ENCODE measurements at places on chromosomes 2 and 18.

DNA sequence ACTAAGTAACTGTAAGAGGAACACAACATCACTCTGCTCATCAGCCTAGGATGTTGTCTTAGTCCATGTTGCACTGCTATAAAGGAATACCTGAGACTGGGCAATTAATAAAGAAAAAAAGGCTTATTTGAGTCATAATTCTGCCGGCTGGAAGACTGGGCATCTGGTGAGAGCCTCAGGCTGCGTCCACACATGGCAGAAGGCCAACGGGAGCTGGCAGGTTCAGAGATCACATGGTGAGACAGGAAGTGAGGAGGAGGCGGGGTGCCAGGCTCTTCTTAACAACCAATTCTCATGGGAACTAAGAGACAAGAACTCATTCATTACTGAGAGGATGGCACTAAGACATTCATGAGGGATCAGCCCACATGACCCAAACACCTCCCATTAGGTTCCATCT is 46.8 kb downstream of the EPG5 start:
- DNase-seq = no peak

DNA sequence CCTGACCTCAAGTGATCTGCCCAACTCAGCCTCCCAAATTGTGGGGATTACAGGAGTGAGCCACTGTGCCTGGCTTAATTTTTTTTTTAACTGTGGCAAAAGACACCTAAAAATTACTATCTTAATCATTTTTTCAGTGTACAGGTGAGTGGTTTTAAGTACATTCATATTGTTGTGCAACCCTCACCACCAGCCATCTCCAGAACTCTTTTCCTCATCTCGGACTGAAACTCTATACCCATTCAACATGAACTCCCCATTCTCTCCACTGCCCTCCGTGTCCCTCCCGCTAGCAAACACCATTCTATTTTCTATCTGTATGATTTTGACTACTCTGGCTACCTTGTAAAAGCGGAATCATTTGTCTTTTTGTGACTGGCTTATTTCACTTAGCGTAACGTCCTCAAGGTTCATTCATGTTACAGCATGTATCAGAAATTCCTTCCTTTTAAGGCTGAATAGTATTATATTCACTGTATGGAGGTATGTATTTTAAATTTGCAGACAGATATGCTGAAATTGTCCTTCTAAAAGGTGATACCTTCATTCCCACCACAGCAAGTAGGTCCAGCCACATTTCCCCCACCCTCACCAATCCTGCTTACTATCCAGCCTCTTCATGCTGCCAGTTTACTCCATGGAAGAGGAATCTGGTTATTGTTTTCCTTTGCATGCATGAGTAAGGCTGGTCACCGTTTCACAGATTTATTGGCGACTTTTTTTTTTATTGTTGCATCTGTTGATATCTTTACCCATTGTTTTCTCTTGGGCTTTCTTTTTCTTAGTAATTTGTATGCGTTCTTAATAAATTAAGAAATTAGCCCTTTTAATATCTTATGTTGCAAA is 40.6 kb upstream of the ANXA4 start:
- DNase-seq = no peak

GRCh38 chr2:30716123-30716900 is 90.9 kb downstream of the CAPN13 start:
- DNase-seq = no peak

DNA sequence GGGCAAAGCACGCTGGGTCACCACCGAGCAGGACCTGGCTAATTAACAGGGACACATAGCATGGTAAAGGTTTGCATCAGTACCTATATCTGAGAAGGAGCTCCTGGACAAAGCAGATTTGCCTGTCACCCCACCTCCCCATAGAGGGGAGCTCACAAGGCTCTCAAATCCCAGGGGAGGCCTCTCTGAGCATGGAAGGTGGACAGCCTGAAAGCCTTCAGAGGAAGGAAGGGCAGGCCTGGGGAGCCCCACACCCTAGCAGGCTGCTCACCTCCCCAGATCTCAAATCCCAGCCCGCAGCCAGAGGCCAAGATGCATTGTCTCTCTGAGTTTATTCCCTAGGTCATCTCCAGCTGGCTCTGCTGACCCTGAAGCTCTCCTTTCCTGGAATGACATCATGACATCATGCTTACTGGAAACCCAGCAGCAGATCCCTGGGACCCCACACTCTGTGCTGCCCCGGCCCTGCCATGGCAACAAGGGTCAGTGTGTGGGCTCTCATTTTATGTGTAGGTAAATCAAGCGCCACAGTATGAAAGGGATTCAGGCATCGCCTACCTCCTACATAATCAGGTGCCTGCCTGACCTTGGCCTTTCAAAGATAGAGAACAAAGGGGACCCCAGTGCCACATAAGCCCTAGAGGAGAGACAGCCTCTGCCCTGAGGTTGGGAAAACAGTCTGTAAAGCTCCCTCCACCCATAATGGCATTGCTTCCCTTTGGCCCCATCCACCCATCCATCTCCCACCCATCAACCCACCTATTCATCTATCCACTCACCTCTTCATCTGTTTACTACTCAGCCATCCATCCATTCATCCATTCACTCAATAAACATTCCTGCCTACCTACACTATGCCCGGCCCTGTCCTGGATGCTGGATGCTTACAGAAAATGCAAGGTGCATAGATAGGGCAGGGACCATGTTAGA is 15.7 kb upstream of the TEX51 start:
- DNase-seq = no peak

DNA sequence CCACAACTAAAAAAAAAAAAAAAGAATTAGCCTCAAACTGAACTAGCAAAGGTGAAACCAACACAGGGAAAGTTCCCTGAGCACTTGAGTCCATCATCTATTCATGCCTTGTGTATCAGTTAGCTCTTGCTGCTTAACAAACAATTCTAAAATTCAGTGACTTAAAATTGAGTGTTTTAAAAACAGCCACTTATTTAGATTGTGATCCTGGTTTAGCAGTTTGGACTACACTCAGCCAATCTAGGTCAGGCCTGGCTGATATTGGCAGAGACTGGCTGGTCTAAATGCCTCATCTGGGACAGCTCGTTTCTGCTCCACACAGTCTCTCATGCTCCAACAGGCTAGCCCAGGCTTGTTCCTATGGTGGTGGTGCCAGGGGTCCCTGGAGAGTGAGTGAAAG is 247.9 kb downstream of the ATAD2B start:
- no peak for DNase-seq

- DNase-seq = no peak
Measured at GRCh38 chr2:144521686-144522085, 1.8 kb upstream of the ZEB2 start.

DNA sequence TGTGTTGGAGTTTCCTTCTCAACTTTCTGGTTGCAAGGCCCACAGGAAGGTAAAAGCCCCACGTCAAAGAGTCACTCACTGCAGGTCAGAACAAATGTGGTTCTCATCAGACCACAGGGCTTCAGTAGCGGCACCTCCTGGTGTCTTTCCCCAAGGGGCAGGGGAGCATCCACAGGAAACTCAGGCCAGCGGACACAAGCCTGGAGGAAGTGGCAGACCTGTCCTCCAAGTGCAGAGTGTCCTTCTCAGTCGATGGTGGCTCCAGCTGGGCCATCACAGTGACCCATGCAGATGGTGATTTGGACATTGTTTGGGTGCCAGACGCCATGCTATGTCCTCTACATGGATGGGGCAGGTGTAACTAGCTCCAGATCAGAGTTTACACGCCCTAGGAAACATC is 84.9 kb downstream of the ACKR3 start:
- no peak for DNase-seq

DNA sequence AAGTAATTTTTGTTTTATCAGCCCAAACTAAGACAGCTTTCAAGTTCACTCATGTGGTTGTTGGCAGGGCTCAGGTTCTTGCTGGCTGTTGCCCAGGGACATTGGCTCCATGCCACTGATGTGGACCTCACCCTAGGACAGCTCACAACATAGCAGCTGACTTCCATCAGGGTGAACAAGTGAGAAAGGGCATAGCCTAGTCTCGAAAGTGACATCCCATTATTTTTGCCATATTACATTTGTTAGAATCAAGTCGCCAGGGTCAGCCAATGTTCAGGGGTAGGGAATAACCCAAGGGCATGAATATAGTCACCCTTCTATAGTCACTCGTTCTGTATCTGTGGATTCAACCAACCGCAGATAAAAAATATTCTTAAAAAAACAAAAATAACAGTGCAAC is 10.7 kb upstream of the CWC22 start:
- no peak for DNase-seq

DNA sequence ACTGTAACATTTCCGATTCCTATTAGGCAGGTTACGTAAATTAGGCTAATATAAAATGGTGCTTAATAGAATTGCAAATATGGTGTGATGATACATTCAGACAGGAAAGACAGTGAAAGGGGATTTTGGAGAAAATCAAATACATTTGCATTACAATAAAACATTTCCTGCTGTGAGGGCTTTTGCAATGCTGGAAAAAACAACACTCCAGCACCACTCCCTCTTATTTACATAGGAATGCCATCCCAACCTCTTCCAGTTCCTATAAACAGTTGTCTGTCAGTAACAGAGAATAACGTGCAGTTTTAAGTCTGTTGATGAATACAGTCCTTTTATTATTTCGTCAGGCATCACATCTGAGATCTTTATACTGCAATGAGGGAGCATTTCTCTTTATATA is 298.8 kb upstream of the FANCL start:
- DNase-seq = peak; percentile 54

All from iPS-NIHi11 (cell line).